ENCODE measurements at places on chromosomes 11 and 22. TPM values are rescaled to one million over a fixed set of nuclear protein-coding genes. Genes with fewer than 3 reads are reported as not detected.

- DNase-seq = peak; percentile 29
These were observed 4.9 kb downstream of the INPPL1 start for GRCh38 chr11:72229336-72229924.

DNA sequence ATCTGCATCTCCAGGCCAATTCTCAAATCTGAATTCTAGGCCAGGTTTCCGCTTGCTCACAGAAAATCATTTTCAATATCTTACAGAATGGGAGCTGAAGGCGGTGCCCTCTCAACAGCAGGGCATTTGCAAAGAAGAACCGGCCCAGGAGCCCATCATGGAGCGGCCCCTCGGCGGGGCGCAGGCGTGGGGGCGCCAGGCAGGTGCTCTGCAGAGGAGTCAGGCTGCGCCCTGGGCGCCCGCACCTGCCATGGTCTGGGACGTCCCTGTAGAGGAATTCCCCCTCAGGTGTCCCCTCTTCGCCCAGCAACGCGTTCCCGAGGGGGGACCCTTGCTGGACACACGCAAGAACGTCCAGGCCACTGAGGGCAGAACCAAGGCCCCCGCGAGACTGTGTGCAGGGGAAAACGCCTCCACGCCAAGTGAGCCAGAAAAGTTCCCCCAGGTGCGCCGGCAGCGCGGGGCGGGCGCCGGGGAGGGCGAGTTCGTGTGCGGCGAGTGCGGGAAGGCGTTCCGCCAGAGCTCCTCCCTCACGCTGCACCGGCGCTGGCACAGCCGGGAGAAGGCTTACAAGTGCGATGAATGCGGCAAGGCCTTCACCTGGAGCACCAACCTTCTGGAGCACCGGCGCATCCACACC, 11.5 kb downstream of the ZNF74 start:
- no peak for DNase-seq

GRCh38 chr11:33651555-33651954, 49.1 kb downstream of the C11orf91 start:
- DNase-seq = no peak

DNA sequence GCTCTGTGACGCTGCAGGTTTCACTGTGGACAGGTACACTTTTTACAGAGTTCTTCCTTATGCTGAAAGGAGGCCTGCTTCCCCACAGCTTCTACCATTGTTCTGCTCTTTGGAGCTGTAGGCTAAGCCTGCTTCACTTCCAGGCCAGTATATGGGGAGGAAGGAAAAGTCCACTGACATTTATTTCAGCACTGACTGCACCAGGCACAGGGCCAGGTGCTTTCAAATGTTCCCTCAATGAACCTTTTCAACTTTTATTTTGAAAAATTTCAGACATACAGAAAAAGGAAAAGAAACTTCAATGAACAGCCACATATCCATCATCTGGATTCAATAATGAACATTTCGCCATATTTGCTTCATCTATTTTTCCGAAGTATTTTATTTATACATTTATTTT, 22.0 kb downstream of the POU2F3 start:
- DNase-seq = no peak

- no peak for DNase-seq
These were observed 4.9 kb downstream of the HIPK3 start for GRCh38 chr11:33262011-33262645.

- no peak for DNase-seq
These were observed 44.1 kb upstream of the E2F8 start for GRCh38 chr11:19284881-19285280.

Gene GRAP2
- polyA plus RNA-seq = 0.19 TPM

Measured in H1 (cell line).